ENCODE measurements at places on chromosomes 2 and 18. TPM values are rescaled to one million over a fixed set of nuclear protein-coding genes. Genes with fewer than 3 reads are reported as not detected.

CGREF1 gene
- 0.50 TPM for total RNA-seq

DNA sequence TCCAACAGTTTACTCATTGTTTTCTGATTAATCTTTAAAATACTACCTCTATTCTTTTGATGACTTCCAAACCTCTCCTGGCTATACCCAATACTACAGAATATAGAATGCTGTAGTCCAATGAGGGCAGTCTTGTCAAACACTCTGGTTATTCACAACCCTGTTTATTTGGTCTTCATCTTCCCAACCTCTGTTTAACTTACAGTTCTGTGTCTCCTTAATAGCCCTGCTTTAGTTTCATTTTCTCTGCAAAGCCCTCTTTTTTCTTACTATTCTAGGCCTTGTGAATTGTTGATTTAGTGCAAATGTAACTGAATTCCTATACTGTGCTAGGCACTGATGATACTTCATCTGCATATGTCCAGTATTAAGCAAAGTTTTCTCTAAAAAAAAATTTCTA, 40.0 kb downstream of the ACVR2A start:
- H3K4me3 ChIP-seq: peak overlapping the region; percentile 5
- H3K27ac ChIP-seq: peak overlapping the region; percentile 30
- H3K36me3 ChIP-seq: no peaks in the 10 kb centered on the region
- DNase-seq: no peak

- no peaks in the 10 kb centered on the region for H3K36me3 ChIP-seq
- no peak for DNase-seq
- no peaks in the 10 kb centered on the region for H3K27me3 ChIP-seq
- no peaks in the 10 kb centered on the region for H3K4me1 ChIP-seq
These were observed 396.8 kb downstream of the NCKAP5 start for GRCh38 chr2:133171393-133172004.

DNA sequence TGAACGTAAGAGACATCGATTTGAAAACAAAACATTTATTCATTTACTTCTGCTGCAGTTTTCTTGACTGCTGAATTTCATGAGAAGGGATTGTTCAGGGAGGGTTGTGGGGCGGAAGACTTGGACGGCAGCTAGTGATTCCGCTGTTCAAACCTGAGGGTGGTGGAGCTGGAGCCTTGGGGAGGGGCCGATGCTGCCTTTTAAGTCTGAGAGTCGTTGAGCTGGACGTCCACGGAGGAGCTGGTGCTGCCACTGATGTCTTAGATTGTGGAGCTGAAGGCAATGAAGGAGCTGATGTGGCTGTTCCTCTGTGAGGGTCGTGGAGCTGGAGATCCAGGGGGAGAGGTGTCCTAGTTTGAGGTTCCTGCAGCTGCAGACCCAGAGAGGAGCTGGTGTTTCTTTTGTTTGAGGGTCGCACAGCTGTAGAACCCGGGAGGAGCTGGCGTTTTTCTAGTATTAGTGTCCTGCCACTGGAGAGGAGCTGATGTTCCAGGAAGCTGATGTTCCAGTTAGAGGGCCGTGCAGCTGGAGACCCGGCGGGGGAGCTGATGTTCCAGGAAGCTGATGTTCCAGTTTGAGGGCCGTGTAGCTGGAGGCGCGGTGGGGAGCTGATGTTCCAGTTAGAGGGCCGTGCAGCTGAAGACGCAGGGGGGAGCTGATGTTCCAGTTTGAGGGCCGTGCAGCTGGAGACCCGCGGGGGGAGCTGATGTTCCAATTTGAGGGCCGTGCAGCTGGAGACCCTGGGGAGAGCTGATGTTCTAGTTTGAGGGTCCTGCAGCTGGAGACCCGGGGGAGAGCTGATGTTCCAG, 150.9 kb downstream of the RTP5 start:
- no peak for DNase-seq
- H3K4me1 ChIP-seq: no peaks in the 10 kb centered on the region
